ENCODE measurements at places on chromosomes 11 and 22. TPM values are rescaled to one million over a fixed set of nuclear protein-coding genes. Genes with fewer than 3 reads are reported as not detected.

The MED17 gene
- 35.4 TPM for total RNA-seq

The MPZL2 gene
- 0.25 TPM for total RNA-seq

The ARHGEF17 gene
- total RNA-seq: 37.2 TPM

The DEAF1 gene
- total RNA-seq: 31.0 TPM

The LSP1 gene
- total RNA-seq: 0.33 TPM

The SCGB1A1 gene
- not detected for total RNA-seq

The PRG3 gene
- not detected for total RNA-seq

The SDF2L1 gene
- 54.5 TPM for total RNA-seq

The ACR gene
- total RNA-seq: not detected

The TSPAN18 gene
- not detected for total RNA-seq

The CST6 gene
- not detected for total RNA-seq

The MISFA gene
- total RNA-seq: 1.3 TPM

The RRAS2 gene
- 113 TPM for total RNA-seq

The TESMIN gene
- 0.87 TPM for total RNA-seq

The VSIG2 gene
- 0.50 TPM for total RNA-seq
